Right forelimb (tissue), 1 donor: ENCODE measurements at places on chromosomes 4 and X.

- DNase-seq: no peak
Observed at GRCh38 chrX:123851079-123851478, 8.8 kb upstream of the XIAP start.

DNA sequence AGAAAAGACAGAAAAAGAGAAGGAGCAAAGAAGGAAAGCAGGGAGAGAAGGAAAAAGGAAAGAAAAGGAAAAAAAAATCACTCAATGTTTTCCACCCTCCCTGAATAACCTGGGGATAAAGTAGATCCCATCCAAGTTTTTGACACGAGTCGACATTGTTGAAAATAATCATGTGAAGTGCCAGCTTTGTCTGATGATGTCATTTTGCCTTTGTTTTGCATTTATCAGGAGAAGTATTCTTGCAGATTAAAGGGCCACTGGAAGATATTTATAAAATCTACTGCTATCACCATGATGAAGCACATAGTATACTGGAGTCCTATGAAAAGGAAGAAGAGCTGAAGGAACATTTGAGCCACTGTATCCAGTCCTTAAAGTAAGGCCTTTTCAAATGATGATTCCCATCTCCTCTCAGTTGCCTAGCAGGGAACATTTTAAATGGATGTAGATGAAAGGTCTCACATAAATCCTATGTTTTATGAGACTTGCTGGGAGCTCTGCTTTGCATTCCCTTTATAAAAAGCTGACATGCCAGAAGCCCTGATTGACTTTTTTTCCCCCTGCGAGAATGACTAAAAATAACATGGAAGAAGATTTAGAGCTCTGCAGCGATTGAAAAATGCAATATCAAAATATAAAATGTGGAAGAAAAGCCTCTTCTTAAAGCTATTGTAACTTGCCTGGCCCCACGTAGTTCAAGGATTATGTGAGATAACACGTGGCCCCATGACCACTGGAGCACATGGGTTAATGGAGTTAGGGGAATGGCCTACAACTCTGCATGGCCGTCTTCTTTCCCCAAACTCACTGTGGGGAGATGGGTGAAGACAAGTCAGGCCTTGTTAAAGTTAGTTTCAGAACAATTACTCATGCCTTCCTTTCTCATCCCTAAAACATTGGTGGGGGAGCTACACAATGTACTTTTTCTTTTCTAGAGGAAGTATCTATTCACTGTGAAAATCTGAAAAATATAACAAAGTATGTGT is 77.5 kb downstream of the INTS12 start:
- no peak for DNase-seq

- DNase-seq: no peak
Observed at GRCh38 chr4:108851366-108851765, 88.5 kb upstream of the ETNPPL start.

- no peak for DNase-seq
Observed at GRCh38 chr4:38090455-38091246, 130.5 kb downstream of the PTTG2 start.

- no peak for DNase-seq
Observed at GRCh38 chr4:41334182-41334581, 77.5 kb downstream of the UCHL1 start.

DNA sequence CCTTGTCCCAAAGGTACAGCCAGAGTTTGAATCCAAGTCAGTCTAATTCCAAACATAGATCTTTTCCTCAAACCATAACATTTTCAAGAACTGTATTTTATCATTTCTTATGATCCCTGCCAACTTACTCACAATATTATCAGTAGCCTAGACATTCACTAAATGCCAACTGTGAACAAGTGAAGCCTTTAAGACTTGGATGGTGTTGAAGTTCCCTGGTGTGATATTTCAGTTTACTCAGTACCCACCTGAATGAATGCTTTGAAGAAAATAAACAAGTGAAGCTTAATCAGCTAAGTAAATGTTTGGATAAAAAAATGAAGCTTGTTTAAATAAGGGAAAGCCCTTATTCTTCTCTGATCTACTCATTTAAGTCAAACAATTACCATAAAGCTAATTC is 1028.3 kb downstream of the DMD start:
- no peak for DNase-seq

GRCh38 chrX:42246814-42247213 is 323.5 kb upstream of the CASK start:
- DNase-seq: no peak

DNA sequence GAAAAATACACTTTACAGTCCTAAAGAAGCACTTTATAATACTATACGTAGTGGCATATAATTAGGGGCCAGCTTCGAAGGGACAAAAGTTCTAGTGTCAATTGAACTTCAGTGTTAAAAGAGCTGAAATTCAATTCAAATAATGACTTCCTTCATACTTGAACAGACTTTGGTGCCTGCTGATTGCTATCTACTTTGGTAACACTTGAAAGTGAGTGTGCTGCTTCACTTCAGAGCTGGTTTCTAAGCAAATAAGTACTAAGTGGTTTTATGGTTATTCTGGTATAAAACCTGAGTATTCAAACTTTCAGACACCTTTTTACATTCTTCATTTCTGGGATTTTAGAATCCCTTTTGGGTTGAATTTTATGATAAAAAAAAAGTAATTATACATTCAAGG is 107.0 kb downstream of the SLC4A4 start:
- DNase-seq: no peak

GRCh38 chr4:30968926-30969325 is 248.8 kb downstream of the PCDH7 start:
- DNase-seq: no peak

DNA sequence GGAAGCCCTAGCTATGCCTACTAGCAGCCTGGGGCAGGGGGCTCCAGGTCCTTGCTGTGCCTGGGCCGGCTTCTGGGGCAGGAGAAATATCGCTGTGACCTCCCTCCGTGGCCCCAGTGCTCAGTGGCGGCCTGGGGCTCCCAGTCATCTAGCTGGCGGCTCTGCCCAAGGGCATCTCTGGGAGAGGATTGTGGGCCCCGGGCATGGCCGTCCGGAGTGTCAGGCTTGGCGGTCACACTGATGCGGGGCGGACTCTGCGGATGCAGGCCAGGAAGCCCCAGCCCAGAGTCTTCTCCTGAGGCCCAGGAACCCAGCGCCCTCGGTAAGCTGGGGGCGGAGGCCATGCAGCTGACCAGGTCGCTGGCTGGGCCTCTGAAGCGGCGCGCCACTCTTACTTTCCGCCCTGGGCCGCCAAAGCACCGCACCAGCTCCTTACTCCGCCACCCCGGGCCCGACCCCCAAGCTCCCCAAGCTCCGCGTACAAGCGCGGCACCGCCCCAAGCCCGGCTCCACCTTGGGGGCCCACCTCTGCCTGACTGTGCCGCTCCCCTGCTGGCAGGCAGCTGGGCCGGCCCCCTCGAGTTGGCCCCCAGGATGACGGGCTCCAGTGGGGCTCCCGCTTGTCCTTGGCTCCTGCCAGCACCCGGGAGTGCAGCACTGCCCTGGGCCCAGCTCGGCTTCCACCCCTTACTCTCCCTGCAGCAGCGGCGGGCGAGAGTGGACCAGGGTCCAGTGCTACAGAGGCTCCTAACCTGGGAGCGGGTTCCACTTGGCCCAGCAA is 720.0 kb downstream of the PCDH18 start:
- DNase-seq: no peak

GRCh38 chr4:175419236-175419718 is 392.8 kb downstream of the GPM6A start:
- no peak for DNase-seq

- no peak for DNase-seq
Observed at GRCh38 chr4:77202491-77202890, 45.5 kb downstream of the CCNG2 start.

- DNase-seq: no peak
Observed at GRCh38 chr4:125020089-125021034, 294.4 kb upstream of the FAT4 start.

DNA sequence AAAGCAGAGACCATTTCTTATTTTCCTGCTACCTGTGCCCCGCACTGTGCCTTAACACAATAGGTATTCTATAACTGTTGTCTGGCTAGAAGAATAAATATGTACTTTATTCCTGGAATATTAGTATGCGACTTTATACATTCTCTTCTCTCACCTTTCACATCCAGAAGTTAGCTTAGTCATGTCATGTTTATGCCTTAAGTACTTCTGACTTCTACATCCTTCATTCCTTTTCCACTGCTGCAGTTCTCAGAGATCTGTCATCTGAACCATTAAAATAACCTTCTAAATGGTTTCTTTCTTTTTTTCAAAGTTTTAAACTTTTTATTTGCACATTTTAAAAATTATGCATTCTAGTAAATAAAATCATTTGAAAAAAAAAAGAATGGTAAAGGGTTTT is 34.4 kb downstream of the KIF4A start:
- DNase-seq: no peak

DNA sequence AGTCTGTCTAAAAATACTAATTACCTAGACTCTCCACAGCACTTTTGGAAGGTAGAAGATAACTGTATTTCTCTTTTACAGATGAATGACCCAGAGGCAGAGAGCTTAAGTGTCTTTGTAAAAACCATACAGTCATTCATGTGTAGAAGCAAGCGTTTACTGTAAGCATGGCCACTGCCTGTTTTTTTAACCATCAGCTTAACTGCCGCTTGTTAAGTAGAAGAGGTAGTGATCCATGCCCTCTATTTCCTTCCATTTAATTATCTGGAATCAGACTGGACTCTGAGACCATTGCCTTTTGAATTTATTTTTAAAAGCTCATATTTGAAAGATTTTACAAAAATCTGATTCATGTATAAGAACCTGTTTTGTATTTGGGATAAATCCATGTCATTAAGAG is 111.2 kb upstream of the TECRL start:
- DNase-seq: no peak

- no peak for DNase-seq
Observed at GRCh38 chr4:6938237-6938636, 28.6 kb downstream of the TBC1D14 start.

DNA sequence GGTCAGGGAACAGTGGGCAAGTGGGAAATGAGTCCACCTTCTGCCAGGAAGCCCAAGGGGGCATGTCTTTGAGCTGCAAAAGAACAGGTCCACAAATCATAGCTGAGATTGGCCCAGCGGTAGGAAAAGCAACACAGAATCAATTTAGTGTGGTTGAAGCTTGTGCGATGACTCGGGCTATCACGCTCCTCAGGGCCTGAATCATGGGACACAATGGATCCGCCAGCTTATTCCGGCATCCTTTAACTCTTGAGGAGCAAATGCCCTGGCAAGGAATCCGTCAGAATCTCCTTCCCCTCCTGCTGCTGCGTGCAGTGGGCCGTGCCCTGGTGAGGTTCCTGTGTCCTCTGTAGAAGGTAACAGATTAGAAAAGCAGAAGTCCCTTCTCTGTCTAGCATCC is 98.0 kb downstream of the RELL1 start:
- no peak for DNase-seq

DNA sequence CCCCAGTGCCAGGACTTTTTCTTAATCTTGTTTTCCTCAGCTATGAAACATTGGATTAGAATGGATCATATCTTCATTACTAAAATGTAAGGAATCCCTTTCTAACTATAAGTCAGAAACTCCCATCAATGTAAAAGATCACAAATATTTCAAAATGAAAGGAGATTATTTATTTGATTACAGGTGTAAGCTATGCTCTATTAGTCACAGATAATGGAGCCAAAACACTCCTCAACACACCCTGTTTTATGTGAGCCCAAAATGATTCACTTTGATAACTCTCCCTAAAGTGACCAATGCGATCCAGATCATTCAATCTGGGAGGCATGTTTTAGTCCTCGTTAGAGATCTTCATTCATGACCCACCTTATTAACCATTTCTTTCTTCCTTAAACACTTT is 566.7 kb upstream of the TENM3 start:
- DNase-seq: no peak

DNA sequence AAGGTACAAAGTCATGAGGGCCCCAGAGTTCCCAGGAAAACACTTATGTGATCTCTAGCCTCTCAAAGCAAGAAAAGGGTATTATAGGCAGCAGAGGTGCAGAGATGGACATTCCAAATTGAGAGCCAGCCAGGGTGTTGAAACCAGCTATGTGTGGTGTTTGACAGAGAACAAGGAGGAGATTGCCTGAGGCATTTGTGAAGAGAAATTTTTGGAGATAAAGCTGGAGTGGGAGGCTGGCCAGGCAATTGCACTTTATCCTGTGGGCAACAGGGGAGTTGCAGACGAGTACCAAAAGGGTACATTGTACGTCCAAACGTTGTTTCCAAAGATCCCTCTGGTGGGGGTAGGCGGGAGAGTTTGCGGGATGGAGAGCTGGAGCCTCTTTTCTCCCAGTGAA is 2.5 kb upstream of the GABRE start:
- DNase-seq: no peak

- no peak for DNase-seq
Observed at GRCh38 chr4:109465069-109465468, 31.5 kb downstream of the SEC24B start.

GRCh38 chr4:47050761-47051725 is 19.7 kb downstream of the GABRB1 start:
- no peak for DNase-seq

GRCh38 chr4:129822701-129823100 is 726.7 kb downstream of the C4orf33 start:
- no peak for DNase-seq

DNA sequence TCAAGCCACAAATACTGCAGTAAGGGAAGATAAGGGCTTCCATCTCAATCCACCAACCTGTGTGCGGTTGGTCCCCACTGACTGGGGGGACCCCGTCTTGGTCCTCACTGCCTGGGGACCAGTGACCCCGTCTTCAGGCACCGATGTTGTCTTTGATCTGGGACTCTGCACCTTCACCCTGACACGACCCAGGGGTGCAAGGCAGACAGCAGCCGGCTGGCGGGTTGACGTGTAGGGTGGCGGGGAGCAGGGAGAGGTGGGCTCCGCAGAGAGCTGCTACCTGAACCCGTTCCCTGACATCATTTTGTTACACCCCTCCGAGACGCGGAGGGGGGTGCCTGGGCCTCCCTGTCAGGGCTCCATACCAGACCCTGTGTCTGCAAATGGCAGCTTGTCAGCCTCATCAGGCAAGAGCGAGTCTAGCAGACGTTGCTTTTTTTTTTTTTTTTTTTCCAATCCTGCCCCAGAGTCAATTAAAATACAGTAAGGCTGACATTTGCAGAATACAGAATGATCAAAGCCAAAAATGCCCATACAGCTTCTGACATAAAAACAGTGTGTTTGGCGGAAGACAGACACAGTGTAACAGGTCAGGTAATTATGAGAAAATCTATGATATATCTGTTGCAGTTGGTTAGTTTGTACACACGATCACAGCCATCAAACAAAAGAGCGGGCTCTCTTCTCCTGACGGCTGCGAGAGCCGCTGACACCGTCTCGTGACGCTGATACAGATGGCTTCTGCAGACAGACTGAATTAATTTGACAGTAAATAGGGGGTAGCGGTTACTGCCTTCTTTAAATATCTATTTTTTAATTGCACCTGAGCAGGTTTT is 118.6 kb downstream of the CRLF2 start:
- no peak for DNase-seq

GRCh38 chrX:39551762-39552161 is 546.0 kb downstream of the BCOR start:
- no peak for DNase-seq

DNA sequence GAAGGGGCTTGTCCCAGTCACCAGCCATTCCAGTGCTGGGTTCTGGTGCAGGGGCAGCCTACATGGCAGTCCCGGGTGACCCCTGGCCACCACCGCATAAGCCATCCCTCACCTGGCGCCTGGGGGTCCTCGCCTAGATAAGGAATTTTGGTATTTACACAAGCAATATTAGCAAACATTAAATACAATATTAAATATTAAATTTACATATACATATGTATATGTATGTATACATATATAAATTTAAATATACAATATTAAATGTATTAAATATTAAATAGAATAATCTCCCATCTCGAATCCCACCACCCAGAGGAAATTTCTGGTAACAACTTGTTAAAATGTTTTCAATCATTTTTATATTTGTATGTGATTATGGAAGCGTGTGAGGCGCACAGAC is 104.6 kb upstream of the AFAP1 start:
- no peak for DNase-seq
